ENCODE measurements at places on chromosomes 1 and 21. TPM values are rescaled to one million over a fixed set of nuclear protein-coding genes. Genes with fewer than 3 reads are reported as not detected.

C1orf141 gene
- not detected for total RNA-seq

OSCP1 gene
- total RNA-seq, result 3.8 TPM

OR2L13 gene
- total RNA-seq, result not detected

DMBX1 gene
- 0.25 TPM for total RNA-seq

FAM43B gene
- 0.21 TPM for total RNA-seq

CFHR4 gene
- total RNA-seq, result not detected

PAFAH2 gene
- total RNA-seq, result 16.9 TPM

All from suprapubic skin (tissue), 4 donors.